ENCODE measurements at places on chromosomes 6 and 20. TPM values are rescaled to one million over a fixed set of nuclear protein-coding genes. Genes with fewer than 3 reads are reported as not detected.

RBM24 gene
- total RNA-seq: 22.7 TPM

TMEM200A gene
- total RNA-seq: 14.9 TPM

SOX18 gene
- 0.60 TPM for total RNA-seq

MANEA gene
- total RNA-seq: 12.4 TPM

B3GAT2 gene
- total RNA-seq: not detected

OGFRL1 gene
- total RNA-seq: 32.4 TPM

MYLIP gene
- total RNA-seq: 12.9 TPM

HLA-DRB5 gene
- not detected for total RNA-seq

SLC35F1 gene
- total RNA-seq: 0.72 TPM

GJA1 gene
- total RNA-seq: 433 TPM

Data from astrocyte (in vitro differentiated cells and primary cell).